ENCODE measurements at places on chromosomes 2 and 18. TPM values are rescaled to one million over a fixed set of nuclear protein-coding genes. Genes with fewer than 3 reads are reported as not detected.

The PFN4 gene
- not detected for total RNA-seq

The CAVIN2 gene
- total RNA-seq: 0.74 TPM

The LRRC30 gene
- total RNA-seq: not detected

The WNT10A gene
- total RNA-seq: not detected

The EML6 gene
- 0.92 TPM for total RNA-seq

The LCLAT1 gene
- total RNA-seq: 22.6 TPM

The NT5DC4 gene
- not detected for total RNA-seq
